ENCODE measurements at places on chromosomes 13 and 19. TPM values are rescaled to one million over a fixed set of nuclear protein-coding genes. Genes with fewer than 3 reads are reported as not detected.
A peak's percentile ranks its signal among the peaks of the same experiment; 100 is the strongest.

DNA sequence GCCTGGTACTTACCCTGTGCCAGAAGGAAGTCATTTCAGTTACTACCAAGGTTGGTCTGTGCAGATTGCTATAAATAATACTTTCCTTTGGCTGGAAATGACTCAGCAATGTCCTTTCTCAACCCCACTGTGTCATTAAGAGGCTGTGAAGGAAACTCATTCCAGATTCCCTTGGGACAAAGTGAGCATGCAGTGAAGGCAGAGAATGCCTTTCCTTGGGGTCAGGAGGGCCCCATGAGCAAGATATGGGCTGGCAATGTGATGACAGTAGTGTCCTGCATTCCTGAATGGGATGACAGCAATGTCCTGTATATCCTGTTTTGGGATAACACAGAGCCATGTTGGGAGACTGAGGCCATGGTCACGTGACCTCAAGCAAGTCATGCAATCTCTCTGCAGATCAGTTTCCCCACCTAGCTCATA lies 213.1 kb upstream of the TMTC4 start:
- no peaks in the 10 kb centered on the region for H3K36me3 ChIP-seq
- H3K4me3 ChIP-seq = no peak overlapping the region
- H3K27me3 ChIP-seq = peaks cover 15% of the 10 kb centered on the region

DNA sequence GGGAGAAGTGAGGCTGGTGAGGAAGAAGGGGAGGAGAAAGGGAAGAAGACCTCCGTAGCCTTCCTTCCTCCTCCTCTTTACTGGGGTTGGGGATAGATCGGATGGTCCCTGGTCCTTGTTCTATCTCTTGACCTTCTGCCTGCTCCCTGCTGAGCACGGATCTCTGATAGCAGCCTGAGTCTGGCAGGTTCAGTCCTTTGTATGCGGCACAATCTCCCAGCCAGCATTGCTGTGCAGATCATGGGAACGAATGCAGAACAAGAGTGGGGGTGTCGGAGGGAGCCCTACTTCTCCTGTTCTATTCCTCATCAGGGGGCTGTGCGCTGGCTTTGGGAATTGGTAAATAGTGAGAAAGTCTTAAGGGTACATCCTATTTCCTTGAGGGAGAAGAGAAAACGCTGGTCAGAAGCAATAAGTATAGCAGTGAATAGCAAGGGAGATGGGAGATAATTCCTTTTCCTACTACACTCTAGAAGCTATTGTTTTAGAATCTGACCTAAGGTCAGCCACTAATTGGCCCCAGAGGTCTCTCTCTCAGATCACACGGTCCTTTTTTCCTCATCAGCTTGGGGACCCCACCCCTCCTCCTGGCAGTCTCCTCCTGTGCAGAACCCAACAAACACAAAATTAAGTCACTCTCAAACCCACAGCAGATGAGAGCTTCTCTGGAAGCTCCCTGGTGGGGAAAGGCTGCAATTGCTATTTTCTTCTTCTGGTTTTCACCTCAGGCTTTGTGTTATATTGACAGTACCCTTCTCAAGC lies 41.0 kb downstream of the KL start:
- no peaks in the 10 kb centered on the region for H3K4me1 ChIP-seq
- H3K36me3 ChIP-seq = no peaks in the 10 kb centered on the region
- no peak for DNase-seq
- no peaks in the 10 kb centered on the region for H3K27me3 ChIP-seq

- H3K36me3 ChIP-seq = no peaks in the 10 kb centered on the region
- peak overlapping the region; percentile 4 for H3K4me3 ChIP-seq
- no peak for DNase-seq
- no peak overlapping the region for H3K27ac ChIP-seq
- peaks cover 25% of the 10 kb centered on the region for H3K4me1 ChIP-seq
These were observed 49.5 kb downstream of the RFX2 start for GRCh38 chr19:6060600-6061375.

DNA sequence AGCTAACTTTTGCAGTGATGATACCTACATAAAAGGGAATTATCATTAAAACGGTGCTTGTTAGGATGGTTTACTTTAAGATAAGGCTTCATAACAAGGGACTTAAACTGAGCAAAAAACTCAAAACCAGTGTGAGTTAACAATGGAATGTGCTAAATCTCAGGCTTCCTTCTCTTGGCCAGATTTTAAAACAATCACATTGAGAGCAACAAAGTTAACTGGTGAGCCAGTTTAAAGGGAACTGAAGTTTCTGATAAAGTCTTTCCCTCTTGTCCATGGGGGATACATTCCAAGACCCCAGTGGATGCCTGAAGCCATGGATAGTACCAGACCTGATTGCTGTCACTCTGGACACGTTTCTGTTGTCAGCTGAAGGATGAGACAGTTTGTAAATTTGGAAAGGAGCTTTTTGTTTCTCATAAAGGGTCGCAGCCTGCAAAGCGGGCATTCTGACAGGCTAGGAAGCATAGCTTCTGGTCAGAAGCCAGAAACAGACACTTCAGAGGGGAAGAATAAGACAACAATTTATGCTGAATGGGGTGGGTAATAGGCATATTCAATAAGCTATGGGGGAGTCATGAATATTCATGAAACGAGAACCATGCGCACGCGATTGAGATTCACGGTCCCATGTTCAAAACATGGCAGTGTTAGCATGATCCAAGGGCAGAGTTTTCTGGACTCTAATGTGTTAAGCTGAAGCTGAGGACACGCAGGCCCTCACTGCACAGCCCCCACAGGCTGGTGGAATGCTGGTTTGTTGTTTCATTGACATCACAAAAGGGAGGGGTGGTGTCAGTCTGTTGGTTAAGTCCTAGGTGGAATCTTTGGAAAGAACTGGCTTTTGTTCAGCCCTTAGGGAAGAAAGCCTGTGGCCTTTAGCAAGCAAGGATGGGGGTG lies 150.6 kb upstream of the RNF113B start:
- no peaks in the 10 kb centered on the region for H3K4me1 ChIP-seq
- DNase-seq = no peak
- no peak overlapping the region for H3K27ac ChIP-seq
- no peak overlapping the region for H3K4me3 ChIP-seq
- peaks cover 14% of the 10 kb centered on the region for H3K27me3 ChIP-seq

Gene PSG1
- not detected for total RNA-seq

Gene ZNF382
- 3.9 TPM for total RNA-seq

Gene ZNF566
- total RNA-seq = 7.3 TPM

Gene YJEFN3
- 10.0 TPM for total RNA-seq

DNA sequence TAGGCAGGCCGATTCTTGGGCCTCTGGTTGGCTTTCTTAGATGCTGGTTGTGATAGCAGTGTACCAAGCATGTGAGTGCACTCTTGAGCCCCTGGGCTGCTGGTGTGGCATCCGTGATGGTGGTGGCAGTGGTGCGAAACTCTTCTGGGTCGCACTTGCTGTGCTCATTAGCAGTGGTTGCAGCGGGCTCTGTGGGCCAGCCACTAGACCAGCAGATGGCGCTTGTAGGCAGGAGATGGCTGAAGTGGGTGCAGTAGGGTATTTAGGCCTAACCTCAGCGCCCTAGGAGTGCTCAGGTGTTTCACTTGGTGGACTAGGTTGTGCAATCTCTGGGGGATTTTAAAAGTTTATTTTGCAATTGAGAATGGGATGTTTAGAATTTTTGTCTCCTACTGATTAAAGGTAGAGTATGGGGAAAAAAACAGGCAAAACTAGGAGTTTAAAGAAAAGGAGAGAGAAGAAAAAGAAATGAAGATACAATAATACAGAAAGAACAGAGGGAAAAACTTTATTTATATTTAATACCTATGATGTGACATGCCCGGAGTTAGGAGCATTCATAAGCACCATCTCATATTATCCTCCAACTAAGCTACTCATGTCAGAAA lies 4.3 kb upstream of the ZNF17 start:
- peaks cover 16% of the 10 kb centered on the region for H3K4me1 ChIP-seq
- DNase-seq = peak; percentile 65
- H3K27me3 ChIP-seq = no peaks in the 10 kb centered on the region

GRCh38 chr19:28549680-28550277 lies 663.2 kb downstream of the UQCRFS1 start:
- no peak for DNase-seq
- no peaks in the 10 kb centered on the region for H3K27me3 ChIP-seq
- no peak overlapping the region for H3K27ac ChIP-seq
- H3K4me1 ChIP-seq = peaks cover 36% of the 10 kb centered on the region
- no peaks in the 10 kb centered on the region for H3K36me3 ChIP-seq
- no peak overlapping the region for H3K4me3 ChIP-seq

- no peak overlapping the region for H3K4me3 ChIP-seq
- H3K27me3 ChIP-seq = no peaks in the 10 kb centered on the region
- H3K4me1 ChIP-seq = no peaks in the 10 kb centered on the region
- no peak for DNase-seq
These were observed 84.6 kb downstream of the NALCN start for GRCh38 chr13:101331731-101332130.

Gene ZNF541
- not detected for total RNA-seq

DNA sequence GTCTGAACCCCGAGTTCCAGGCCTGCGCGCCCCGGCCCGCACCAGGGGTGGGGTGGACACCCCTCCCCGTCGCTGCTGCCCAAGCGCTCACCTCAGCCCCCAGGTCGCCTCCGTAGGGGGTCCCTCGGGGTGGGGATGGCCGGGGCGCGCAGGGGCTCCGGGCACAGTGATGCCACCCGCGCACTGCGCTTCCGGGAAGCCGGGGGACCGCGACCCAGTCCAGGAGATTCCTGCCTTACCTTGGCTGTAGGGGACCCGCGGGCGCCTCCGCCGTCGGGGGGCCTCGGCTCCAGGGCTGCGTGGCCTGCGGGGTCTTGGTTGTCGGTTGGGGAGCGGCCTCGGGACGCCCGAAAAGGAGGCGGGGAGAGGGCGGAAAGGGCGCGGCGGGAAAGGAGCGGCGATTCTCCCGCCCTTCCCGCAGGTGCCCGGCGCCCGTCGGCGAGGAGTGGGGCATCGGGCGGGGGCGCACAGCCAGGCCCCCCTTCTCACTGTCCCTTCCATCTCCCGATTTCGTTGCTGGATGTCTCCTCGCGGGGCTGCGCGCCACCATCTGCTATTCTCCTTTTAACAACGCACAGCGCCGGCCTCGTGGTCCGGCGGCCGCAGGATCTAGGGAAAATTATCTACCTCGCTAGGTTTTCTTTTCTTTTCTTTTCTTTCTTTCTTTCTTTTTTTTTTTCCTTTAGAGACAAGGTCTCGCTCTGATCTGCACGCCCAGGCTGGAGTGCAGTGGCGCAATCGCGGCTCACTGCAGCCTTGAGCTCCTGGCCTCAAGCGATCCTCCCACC lies at the start of gene KEAP1:
TSS of gene KEAP1 (minus strand) at position 355 of the 788 bp plus-strand sequence. CDS start 3,323 bp downstream, outside the sequence.
- H3K4me3 ChIP-seq = peak within 1 kb of the TSS; percentile 94
- H3K27ac ChIP-seq = peak within 1 kb of the TSS; percentile 94
- no peaks in the 10 kb centered on the region for H3K27me3 ChIP-seq

Gene RAB3A
- total RNA-seq = 5.1 TPM

GRCh38 chr19:46841458-46842083 lies 9.1 kb downstream of the AP2S1 start:
- no peaks in the 10 kb centered on the region for H3K36me3 ChIP-seq
- H3K27me3 ChIP-seq = no peaks in the 10 kb centered on the region
- no peak overlapping the region for H3K27ac ChIP-seq
- DNase-seq = peak; percentile 29
- H3K4me1 ChIP-seq = peaks cover 5% of the 10 kb centered on the region

Gene PSG7
- total RNA-seq = not detected

DNA sequence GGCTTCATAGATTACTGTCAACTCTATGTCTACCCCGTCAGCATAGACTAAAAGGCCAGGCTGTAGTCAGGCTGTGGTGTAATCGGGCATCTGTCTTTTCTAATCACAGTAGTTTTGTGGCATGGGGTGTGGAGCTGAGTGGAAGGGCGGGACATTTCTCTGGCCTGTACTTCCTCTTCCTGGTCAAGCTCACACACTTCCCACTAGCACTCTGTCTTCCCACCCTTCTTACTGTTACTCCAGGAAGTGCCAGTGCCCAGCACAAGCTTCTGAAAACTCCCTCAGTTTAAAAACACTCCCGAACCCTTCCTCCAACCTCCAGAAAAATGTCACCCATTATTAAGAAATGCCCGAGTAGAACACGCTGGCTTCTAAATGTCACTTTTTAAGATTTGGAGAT lies 229.8 kb downstream of the KLF5 start:
- no peaks in the 10 kb centered on the region for H3K4me1 ChIP-seq
- H3K27ac ChIP-seq = no peak overlapping the region
- no peak for DNase-seq
- H3K27me3 ChIP-seq = peaks cover 10% of the 10 kb centered on the region
- no peaks in the 10 kb centered on the region for H3K36me3 ChIP-seq

GRCh38 chr13:87524775-87525174 lies 146.4 kb upstream of the SLITRK5 start:
- H3K4me3 ChIP-seq = no peak overlapping the region
- no peak for DNase-seq
- no peaks in the 10 kb centered on the region for H3K4me1 ChIP-seq
- H3K27ac ChIP-seq = no peak overlapping the region
- no peaks in the 10 kb centered on the region for H3K27me3 ChIP-seq
- H3K36me3 ChIP-seq = no peaks in the 10 kb centered on the region

DNA sequence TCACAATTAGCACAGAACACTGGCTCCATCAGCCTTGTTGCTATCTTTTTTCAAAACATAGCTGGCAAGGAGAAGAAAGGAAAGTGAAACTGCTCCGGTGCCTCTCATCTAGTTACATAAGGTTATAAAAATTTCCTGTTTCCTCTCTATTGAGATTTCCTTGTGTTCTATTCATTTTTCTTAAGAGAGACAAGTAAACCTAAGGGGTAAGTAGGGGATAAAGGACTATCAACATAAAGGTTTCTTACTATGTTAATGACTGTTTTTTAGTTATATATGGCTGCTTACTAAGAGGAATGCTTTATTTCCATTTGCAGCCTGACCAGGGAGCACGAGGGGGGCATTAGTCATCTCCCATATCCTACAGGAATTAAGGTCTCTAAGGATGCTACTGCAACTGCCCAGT lies 73.2 kb upstream of the MLNR start:
- peak overlapping the region; percentile 84 for H3K27ac ChIP-seq
- DNase-seq = no peak
- H3K4me3 ChIP-seq = peak overlapping the region; percentile 64
- H3K4me1 ChIP-seq = peaks cover 24% of the 10 kb centered on the region
- H3K36me3 ChIP-seq = peaks cover 55% of the 10 kb centered on the region

GRCh38 chr13:30982906-30983305 lies 50.5 kb downstream of the TEX26 start:
- H3K36me3 ChIP-seq = no peaks in the 10 kb centered on the region
- DNase-seq = no peak
- no peak overlapping the region for H3K27ac ChIP-seq
- H3K27me3 ChIP-seq = peaks cover 25% of the 10 kb centered on the region
- H3K4me3 ChIP-seq = no peak overlapping the region

Data from natural killer cell treated with Interleukin-12 subunit alpha and Interleukin-12 subunit beta and Interleukin-15 and Interleukin-18, amount 100 ng/mL, for 72 hours (primary cell).